ENCODE measurements at places on chromosomes 5 and 9. TPM values are rescaled to one million over a fixed set of nuclear protein-coding genes. Genes with fewer than 3 reads are reported as not detected.

- DNase-seq: no peak
Observed at GRCh38 chr9:130868230-130868629, 28.4 kb downstream of the QRFP start.

- no peak for DNase-seq
Observed at GRCh38 chr5:66518753-66519152, 77.4 kb upstream of the MAST4 start.

- DNase-seq: no peak
Observed at GRCh38 chr5:54285686-54286085, 24.7 kb downstream of the ARL15 start.

GRCh38 chr5:31470608-31471007, 61.3 kb downstream of the DROSHA start:
- peak; percentile 68 for DNase-seq

DNA sequence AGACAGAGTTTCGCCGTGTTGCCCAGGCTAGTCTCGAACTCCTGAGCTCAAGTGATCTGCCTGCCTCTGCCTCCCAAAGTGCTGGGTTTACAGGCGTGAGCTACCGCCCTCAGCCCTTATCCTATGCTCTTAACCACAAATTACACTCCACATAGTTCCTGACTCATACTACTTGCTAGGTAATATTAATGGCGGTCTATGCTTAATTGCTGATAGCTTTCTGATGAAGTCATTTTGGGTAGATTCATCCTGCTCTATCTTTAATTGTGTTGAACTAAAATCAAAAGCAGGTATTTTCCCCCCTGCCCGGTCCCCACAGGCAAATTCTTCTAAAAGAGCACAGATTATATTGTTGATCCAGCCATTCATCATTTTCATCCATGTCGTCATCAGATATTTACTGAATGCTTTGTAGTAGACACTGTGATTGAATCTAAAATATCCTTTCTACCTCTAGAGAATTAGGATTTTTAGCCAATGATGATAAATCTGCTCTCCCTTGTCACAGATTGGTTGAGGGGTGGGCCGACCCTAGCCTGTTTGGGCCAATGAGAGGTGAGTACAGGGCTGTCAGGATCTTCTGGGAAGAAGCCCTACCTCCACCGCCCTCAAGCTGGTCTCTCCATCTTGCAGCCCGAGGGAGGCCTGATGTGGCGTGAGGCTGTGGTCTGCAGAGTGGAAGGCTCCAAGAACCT, 144.8 kb downstream of the NR3C1 start:
- DNase-seq: peak; percentile 57

- no peak for DNase-seq
Observed at GRCh38 chr5:179250561-179251225, 94.6 kb downstream of the ADAMTS2 start.

DNA sequence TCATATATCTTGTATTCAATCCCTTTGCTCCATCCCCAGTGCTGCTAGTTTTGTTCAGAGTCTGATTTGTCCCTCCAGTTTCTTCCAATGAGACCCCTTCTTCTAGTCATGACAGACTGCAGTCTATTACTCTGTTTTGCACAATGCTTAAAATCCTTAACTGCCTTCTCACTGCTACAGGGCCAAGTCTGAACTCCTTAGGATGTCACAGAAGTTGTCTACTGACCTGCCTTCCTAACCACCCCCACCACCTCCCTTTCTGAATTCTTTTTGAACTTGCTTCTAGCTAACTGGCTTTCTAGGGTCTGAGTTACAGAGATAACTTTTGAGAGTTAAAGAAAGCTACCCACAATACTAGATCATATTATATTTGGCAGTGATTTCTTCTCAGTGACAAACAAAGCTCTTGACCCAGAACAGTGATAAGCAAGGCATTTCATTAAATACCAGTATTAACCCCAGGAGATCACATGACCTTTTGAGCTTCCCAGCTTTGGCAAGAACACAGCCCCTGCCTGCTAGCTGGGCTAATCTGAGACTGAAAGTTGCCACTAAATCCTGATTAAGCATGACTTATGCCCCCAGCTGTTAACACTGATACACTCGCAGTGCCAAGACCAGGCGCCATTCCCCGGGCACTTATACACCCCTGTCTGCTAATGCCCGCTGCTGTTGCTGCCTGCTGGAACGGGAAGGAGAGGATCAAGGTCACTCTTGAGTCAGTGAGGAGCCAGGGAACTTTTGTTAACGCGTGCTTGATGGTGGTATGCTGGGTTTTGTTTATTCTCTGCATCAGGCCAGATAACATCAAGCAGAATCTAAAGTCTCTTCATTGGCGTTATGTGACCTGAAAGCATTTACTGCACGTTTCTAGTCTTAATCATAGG, 36.4 kb upstream of the ADAMTSL1 start:
- DNase-seq: peak; percentile 47

DNA sequence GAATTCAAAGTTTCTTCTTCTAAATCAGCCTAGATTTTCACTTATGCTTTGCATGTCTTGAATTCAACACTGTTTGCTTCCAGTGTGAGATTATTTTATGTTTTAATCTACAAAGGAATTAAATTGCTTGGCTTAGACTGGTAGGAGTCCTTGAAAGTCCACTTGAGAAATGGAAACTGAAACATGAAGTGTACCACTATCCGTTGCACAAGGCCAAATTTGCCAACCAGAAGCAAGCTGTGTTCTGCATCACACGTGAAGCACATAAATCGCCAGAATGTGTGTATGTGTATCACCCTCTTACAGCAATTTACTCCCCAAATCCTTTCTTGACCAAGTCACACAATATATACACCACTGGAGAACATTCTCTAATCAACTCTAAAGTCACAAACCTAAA, 10.3 kb downstream of the SEMA6A start:
- DNase-seq: no peak

DNA sequence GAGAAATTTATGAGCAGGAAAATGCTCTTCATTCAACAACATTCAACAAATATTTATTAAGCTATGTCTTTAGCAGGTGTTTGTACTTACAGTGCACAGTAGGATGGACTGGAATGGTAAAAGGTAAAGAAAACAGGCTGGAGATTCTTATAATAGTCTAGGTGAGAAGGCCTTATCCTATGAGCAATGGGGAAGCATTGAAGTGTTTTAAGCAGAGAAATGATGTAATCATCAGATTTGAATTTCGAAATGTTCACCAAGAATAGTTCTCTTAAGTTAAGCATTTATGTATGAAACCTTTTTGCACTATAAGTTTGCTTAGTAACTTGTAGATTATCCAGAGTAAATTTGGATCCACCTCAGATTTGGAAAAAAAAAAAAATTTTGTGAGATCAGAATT, 209.3 kb downstream of the NR3C1 start:
- peak; percentile 61 for DNase-seq

GRCh38 chr9:32703635-32704034, 68.2 kb upstream of the TAF1L start:
- DNase-seq: no peak

GRCh38 chr5:56155992-56156584, 77.0 kb downstream of the ANKRD55 start:
- no peak for DNase-seq

GRCh38 chr5:65034813-65035209, 266.1 kb downstream of the CWC27 start:
- DNase-seq: no peak

DNA sequence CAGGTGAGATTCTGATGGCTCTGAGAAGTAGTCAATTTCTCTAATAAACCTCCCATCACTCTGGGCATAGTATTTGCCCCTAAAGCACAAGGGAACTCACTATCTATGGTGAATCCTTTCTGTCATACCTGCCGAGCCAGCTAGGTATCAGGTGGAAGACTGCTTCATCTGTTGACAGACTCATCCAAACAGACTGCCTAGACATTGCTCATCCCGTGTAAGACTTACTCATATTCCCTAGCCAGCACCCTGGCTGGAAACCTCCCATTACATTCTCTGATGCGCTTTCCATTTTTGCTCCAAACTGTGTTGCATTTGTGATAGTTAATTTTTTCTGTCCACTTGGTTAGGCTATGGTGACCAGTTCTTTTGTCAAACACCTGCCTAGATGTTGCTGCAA, 595.9 kb downstream of the DNAH5 start:
- DNase-seq: peak; percentile 13

GRCh38 chr9:98839724-98840123, 32.3 kb downstream of the GALNT12 start:
- no peak for DNase-seq

MBLAC2 gene
- 2.6 TPM for total RNA-seq

FRMPD1 gene
- total RNA-seq: not detected

Data from fibroblast of lung (primary cell).